ENCODE measurements at places on chromosomes 4 and X. TPM values are rescaled to one million over a fixed set of nuclear protein-coding genes. Genes with fewer than 3 reads are reported as not detected.

The IL1RAPL1 gene
- total RNA-seq = 1.5 TPM

- no peak for DNase-seq
These were observed 62.7 kb downstream of the MAML3 start for GRCh38 chr4:140091305-140091704.

DNA sequence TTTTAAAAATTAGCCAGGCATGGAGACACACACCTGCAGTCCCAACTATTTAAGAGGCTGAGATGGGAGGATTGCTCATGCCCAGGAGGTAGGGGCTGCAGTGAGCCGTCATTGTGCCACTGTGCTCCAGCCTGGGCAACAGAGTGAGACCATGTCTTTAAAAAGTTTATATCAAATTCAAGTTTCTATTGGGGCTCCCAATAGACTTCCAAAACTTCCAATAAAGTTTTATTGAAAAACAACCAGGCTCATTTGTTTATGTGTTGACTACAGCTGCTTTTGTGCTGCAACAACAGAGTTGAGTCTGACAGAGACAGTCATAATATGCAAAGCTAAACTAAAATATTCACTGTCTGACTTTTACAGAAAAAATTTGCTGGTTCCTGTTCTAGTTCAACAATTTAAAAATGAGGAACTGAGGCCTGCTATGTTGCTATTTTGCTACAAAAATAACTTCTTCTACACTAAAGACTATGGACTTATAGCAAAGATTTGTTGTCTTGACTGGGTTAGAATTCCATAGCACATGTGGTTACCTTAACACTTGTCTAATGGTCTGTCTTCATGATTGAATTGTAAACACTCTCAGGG is 63.3 kb upstream of the RELL1 start:
- no peak for DNase-seq

The IKBKG gene
- total RNA-seq = 37.7 TPM

GRCh38 chrX:123601437-123601836 is 131.4 kb downstream of the THOC2 start:
- DNase-seq = no peak

DNA sequence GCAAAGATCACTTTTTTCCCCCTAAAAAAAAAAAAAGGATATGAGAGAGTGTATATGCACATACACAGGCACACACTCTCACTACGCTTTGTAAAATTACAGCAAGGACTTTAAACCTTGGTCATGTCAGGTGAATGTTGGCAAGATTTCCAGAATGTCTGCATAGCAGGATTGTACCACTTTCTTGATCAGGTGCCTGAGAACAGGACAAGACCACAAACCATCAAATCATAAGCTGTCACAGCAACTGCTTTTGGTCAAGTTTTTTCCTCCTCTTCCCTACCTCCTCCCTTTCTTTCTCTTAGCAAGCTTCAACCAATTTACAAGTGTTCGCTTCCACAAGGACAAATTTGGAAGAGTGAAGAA is 15.3 kb downstream of the PPARGC1A start:
- no peak for DNase-seq

The PASD1 gene
- total RNA-seq = 0.17 TPM

DNA sequence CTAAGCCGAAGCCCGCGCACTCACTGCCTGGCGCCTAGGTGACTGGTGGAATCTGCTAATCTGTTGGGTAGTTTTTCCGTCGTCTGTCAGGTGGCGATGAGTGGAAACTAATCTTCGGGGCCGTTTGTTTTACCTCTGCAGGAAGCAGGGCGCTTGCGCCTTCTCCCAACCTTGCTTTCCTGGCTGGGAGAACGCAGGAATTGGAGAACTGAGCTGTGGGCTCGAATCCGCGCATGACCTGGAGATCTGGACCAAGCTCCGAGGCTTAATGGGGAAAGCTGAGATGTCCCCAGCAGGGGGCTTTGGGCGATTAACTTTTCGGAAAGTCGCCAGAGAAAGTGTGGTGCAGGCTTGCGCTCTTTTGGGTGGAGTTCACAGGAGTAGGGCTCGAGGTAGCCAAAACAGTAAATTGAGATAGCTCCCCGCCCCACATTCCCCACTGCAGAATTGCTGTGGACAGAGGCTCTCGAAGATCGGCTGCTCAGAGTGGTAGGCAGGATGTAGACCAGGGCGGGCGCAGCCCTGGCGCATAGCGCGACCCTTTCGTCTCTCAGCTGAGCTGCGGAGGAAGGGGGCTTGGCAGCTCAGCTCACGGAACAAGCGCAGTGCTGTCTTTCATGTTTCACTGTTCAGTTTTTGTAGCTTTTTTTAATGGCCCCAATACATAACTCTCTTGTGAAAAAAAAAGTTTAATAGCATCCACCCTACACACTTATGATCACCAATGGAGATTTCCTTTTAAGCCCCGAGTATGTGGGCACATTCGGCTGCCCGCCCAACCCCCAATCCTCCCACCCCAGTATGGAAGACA is 2.7 kb upstream of the FGF5 start:
- DNase-seq = no peak

The NALF2 gene
- 0.51 TPM for total RNA-seq

DNA sequence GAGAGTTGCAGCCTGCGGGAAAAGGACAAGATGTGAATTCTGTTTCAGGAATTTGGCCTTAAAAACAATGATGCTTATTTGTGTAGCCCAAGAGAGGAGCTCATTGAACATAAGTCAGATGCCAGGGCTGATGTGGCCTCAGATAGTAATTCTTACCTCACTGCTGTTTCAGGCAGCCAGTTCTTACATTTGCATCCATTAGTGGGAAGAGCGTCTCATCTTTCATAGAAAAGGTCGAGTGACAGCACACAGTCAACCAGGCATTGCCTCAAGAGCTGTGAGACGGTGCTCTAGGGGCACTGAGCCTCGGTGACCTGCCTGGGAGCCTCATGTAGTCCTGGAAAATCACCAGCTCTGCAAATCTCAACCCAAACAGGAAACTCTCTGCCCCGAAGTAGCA is 174.9 kb upstream of the FRG1 start:
- no peak for DNase-seq

The NPY1R gene
- total RNA-seq = not detected

DNA sequence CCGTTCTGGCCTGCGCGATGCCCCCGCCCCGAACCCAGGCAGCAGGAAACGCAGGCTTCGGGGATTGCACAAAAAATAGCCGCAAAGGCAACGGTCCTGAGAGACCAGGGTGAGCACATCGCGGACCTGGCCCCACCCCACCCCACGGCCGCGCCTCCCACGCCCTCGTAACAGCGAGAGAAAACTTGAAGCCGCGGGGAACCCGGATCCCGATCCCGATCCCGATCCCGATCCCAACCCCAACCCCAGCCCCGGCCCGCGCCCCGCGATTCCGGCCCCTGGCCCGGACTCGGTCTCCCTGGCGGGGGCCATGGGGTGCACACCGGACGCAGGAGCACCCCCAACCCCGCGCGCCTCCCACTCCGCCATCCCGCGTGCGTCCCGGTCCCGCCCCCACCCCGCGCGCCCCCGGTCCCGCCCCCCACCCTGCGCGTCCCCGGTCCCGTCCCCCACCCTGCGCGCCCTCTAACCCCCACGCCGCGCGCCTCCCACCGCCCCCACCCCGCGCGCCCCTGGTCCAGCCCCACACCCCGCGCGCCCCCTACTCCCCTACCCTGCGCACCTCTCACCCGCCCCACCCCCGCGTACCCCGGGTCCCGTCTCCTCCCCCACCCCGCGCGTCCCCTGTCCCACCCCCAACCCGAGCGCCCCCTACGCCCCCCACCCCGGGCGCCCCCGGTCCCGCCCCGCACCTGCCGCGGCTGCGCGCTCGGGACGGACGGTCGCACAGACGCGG is 29.0 kb downstream of the NOP14 start:
- DNase-seq = peak; percentile 32

The CCKAR gene
- total RNA-seq = 4.1 TPM

The NPY5R gene
- not detected for total RNA-seq

- DNase-seq = no peak
These were observed 34.6 kb upstream of the IL9R start for GRCh38 chrX:155962906-155963305.

DNA sequence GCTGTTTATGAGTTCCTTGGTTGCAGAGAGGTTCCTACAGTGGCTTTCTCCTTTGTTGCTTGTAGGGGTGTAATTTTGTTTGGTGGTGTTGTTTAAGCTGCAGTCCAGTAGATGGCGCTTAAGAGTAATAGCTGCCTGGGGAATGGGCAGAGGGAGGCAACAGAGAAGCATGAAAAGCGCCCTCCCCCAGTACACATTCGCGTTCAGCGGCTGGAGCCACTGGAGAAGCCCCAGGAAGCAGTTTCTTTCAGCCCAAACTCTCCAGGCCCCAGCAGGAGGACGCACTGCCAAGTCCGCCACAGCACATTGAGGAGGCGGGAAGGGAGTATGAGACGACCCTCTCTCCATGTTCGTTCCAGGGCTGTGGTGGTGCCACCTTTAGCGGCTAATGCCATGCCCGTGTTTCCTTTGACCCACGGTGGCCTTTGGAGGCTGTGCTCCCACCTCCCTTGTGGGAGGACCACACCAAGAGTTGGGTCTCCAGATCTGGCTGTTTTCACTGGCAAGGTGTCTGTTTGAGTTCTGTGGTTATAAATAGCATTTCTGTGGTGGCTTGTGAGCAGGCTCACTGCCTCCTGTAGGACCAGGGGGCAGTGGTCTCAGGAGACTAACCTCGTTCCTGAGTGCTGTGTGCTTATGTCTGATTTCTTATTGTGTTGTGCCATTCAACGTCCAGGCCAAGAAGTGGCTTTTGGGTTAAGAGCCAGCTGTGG is 252.3 kb downstream of the ARHGAP10 start:
- peak; percentile 13 for DNase-seq

- no peak for DNase-seq
These were observed 996.1 kb downstream of the PDHA2 start for GRCh38 chr4:96835991-96836390.

DNA sequence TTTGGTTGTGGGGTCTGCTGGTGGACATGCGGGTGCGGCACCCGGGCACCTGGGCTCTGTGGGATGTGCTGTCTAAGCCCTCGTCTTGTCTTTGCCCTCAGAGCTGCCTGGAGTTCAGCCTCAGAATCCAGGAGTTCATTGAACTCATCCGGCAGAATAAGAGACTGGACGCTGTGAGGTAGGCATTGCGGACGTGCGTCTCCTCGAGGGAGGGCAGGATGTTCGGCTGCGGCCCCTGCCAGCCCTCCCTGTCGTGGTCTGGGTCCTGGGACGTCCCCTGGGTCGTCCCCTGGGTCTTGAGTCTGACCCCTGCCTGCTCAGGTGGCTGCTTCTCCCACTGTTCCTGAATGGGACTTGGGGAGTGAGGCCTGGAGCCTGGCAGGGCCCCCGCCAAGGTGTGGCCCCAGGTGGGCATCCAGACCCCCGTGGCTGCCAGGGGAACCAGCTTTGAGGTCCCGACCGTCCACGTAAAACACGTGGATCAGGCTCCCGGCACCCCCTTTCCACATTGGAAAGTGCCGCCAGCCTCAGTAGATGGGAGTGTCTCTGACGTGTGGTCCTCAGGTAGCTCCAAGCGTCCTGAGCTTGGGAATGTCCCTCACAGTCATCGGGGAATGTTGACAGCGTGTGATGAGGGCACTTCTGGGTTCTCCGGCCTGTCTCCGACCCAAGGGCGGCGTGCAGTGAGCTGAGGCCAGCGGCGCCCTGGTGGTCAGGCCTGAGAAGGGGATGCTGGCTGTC is 19.3 kb upstream of the UVSSA start:
- DNase-seq = no peak

- DNase-seq = peak; percentile 23
These were observed 189.7 kb downstream of the TSPAN5 start for GRCh38 chr4:98468709-98469108.

- no peak for DNase-seq
These were observed 279.3 kb upstream of the BMP3 start for GRCh38 chr4:80751200-80751599.

The FIP1L1 gene
- total RNA-seq = 39.7 TPM

The MAGEA1 gene
- 3.3 TPM for total RNA-seq

The CSAG2 gene
- total RNA-seq = not detected

The MAGEA8 gene
- not detected for total RNA-seq

DNA sequence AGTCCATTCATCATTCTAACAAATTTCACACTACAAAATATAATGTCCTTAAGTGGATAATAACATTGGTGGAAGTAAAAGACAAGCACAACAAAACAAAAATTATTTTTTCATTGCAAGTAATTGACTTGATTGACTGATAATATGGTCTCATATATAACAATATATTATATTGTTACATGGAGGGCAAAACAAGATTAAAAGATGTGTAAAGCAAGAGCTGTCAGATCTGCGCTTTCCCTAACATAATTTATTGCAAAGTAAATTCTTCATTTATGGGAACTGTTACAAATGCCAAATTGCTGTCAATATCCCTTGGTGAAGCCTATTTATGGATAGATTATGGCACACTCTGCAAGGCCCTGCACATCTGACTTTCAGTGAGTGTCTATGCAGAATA is 233.6 kb downstream of the PCDH7 start:
- DNase-seq = no peak

GRCh38 chr4:137627739-137628460 is 95.6 kb upstream of the PCDH18 start:
- DNase-seq = no peak

The ZAR1 gene
- 0.11 TPM for total RNA-seq

GRCh38 chr4:141229408-141230101 is 8.9 kb downstream of the ZNF330 start:
- DNase-seq = no peak

- DNase-seq = no peak
These were observed 38.8 kb upstream of the ARMCX5 start for GRCh38 chrX:102560423-102561068.

DNA sequence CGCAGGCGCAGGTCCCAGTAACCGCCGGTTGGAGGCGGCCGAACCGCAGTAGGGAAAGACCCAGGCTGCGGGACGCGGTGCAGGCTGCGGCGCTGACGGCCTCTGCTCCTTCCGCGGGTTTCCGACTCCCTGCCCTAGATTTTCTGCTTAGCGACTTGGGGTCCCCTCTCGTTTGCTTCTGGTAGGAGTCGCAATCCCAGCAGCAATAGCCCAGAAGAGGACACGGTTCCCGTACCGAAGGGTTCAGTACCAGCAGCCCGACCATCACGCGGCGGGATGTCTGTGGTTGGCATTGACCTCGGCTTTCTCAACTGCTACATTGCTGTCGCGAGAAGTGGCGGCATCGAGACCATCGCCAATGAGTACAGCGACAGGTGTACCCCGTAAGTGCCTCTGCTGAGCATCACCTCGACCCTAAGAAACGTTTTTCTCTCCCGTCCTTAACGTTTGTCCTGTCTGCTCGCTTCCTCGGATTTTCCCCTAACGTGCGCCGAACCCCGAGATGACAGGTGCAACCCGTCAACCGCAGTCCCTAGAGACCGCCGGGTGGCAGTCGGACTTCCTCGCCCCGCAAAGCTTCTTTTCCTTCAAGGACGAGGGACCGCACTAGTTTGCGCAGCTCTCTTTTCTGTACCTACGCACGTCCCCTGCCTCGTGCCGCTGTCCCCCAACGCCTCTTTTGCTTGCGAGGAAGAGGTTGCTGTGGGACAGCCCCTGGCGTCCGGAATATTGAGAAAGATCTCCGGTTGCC is at the start of gene HSPA4L:
Gene HSPA4L, plus strand, starts transcription at position 48 of the 751 bp plus-strand sequence. Its CDS starts 229 bp downstream, at position 277.
- DNase-seq = peak; percentile 56

The GPR82 gene
- not detected for total RNA-seq

The WNK3 gene
- 3.6 TPM for total RNA-seq

The PRRG1 gene
- 2.7 TPM for total RNA-seq

The XPNPEP2 gene
- total RNA-seq = not detected

The CYLC1 gene
- total RNA-seq = not detected

DNA sequence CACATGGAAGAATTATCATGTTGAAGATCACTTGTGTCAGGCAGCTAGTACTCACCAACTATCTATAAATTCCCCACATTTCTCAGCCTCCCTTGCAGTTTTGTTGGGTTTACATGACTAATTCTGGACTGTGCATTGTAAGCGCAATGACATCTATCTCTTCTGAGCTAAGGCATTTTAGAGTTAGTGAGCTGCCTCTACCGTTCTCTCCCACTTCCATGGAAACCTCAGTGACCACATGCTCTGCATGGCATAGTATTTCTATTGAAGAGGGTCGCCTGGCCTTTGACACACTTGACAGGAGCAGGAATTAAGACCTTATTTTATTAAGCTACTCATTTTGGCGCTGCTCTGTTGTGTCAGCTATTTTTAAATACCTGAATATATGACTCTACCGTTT is 67.5 kb upstream of the NPY2R start:
- DNase-seq = no peak
